Ascending aorta (tissue), 2 donors: ENCODE measurements at places on chromosomes 4 and X. TPM values are rescaled to one million over a fixed set of nuclear protein-coding genes. Genes with fewer than 3 reads are reported as not detected.
A peak's percentile ranks its signal among the peaks of the same experiment; 100 is the strongest.

GRCh38 chrX:14411326-14411725 is 118.0 kb upstream of the GLRA2 start:
- H3K36me3 ChIP-seq = no peaks in the 10 kb centered on the region
- no peak overlapping the region for H3K4me3 ChIP-seq
- H3K4me1 ChIP-seq = no peaks in the 10 kb centered on the region
- H3K27me3 ChIP-seq = no peaks in the 10 kb centered on the region

- no peak for DNase-seq
- H3K27me3 ChIP-seq = no peaks in the 10 kb centered on the region
- H3K4me1 ChIP-seq = no peaks in the 10 kb centered on the region
- no peak overlapping the region for H3K4me3 ChIP-seq
- H3K27ac ChIP-seq = no peak overlapping the region
Observed at GRCh38 chr4:100983426-100983825, 363.9 kb downstream of the PPP3CA start.

GRCh38 chr4:97270051-97270450 is 873.2 kb downstream of the STPG2 start:
- no peaks in the 10 kb centered on the region for H3K27me3 ChIP-seq
- H3K4me1 ChIP-seq = no peaks in the 10 kb centered on the region
- no peak for DNase-seq
- H3K4me3 ChIP-seq = no peak overlapping the region

DNA sequence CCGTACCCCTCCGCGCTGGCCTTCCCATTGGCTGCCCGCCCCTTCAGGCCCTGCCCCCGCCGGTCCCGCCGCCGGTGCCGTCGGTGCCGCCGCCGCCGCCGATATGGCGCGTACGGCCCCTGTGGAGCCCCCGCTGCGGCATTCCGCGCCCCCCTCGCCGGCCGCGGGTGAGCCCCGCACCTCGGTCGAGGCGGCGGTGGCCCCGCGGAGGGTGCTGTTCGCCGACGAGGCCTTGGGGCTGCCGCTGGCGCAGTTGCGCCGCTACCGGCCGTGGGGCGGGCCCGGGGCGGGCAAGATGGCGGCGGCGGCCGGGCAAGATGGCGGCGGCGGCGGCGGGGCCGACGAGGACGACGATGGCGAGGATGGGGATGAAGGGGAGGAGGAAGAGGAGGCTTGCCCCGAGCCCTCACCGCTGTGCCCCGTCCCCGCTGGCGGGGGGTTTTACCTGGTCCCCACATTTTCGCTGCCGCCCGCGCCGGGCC is at the start of gene PPP1R3F:
Gene PPP1R3F, plus strand, starts transcription at position 27 of the 482 bp plus-strand sequence. Its CDS starts 77 bp downstream, at position 104.
- H3K36me3 ChIP-seq = no peaks in the 10 kb centered on the region
- H3K27me3 ChIP-seq = no peaks in the 10 kb centered on the region
- no peaks in the 10 kb centered on the region for H3K4me1 ChIP-seq
- no peak for DNase-seq
- H3K27ac ChIP-seq = peak within 1 kb of the TSS; percentile 93

GRCh38 chrX:150602296-150602695 is 33.9 kb downstream of the MTM1 start:
- DNase-seq = no peak
- no peak overlapping the region for H3K4me3 ChIP-seq
- H3K36me3 ChIP-seq = peaks cover 13% of the 10 kb centered on the region
- H3K27ac ChIP-seq = no peak overlapping the region

DNA sequence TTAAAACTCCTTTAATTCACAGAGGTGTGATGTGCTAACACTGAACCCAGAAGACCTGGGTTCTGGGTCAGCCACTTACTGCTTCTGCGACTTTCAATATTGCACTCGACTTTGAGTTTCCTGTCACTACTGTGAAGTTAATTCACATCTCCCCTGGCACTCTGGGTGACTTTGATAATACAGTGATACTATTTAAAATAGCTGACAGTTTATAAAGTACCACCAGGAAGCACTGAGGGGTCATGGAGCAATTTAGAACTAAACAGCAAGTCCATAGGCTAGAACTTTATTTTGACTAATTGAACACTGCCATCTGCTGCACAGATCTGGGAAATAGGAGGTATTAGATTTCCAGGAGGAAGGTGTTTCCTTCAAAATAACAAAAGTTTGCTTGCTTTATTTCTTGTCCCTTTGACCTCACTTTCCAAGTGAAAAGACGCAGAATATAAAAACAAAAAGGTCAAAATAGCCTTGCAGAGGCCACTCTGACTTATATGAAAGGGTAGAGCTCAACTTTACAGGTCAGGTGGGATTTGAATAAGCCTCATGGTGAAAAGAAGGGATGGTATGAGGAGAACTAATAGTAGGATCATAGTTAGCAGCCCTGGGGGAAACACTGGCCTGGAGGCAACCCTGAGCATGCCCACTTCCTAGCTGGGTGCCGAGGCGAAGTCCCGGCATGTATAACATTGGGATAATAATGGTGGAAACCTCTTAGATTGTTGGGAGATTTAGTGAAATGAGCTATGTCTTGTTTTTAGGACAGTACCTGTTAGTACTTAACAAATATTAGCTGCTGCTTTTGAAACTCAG is 53.4 kb downstream of the ZNF518B start:
- H3K4me3 ChIP-seq = no peak overlapping the region
- no peak for DNase-seq
- no peaks in the 10 kb centered on the region for H3K4me1 ChIP-seq

- H3K27me3 ChIP-seq = no peaks in the 10 kb centered on the region
- no peak overlapping the region for H3K4me3 ChIP-seq
- no peak overlapping the region for H3K27ac ChIP-seq
- H3K36me3 ChIP-seq = no peaks in the 10 kb centered on the region
- no peaks in the 10 kb centered on the region for H3K4me1 ChIP-seq
- DNase-seq = no peak
Observed at GRCh38 chr4:71272976-71273375, 65.8 kb upstream of the SLC4A4 start.

DNA sequence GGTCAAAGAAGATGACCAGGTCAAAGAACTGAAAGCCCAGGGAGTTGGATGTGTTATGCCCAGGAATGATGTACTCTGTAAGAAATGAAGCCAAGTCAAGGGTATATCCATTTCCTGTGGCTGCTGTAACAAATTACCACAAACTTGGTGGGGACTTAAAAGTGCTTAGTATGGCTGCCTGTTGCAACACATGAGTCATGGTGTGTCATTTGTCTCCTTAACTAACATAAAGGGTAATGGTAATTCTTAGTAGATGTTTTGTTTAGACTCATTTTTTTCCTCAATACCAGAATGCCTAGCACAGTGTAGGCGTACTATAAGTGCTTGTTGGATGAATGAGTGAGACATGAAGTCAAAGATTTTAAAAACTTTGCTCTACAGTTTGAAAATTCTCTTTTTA is 45.7 kb downstream of the SYTL5 start:
- H3K4me3 ChIP-seq = no peak overlapping the region
- no peaks in the 10 kb centered on the region for H3K27me3 ChIP-seq
- H3K4me1 ChIP-seq = no peaks in the 10 kb centered on the region
- no peaks in the 10 kb centered on the region for H3K36me3 ChIP-seq

GRCh38 chr4:31085689-31086088 is 365.5 kb downstream of the PCDH7 start:
- H3K4me3 ChIP-seq = no peak overlapping the region
- no peaks in the 10 kb centered on the region for H3K36me3 ChIP-seq
- H3K27me3 ChIP-seq = no peaks in the 10 kb centered on the region
- H3K27ac ChIP-seq = peak overlapping the region; percentile 81
- peaks cover 61% of the 10 kb centered on the region for H3K4me1 ChIP-seq
- no peak for DNase-seq

LETM1 gene
- total RNA-seq = 37.7 TPM

PPEF2 gene
- not detected for total RNA-seq

DGKK gene
- total RNA-seq = not detected

MAGEB17 gene
- total RNA-seq = not detected

CYSLTR1 gene
- total RNA-seq = 8.9 TPM

CENPE gene
- not detected for total RNA-seq

IGSF1 gene
- total RNA-seq = 1.5 TPM
